ENCODE measurements at places on chromosomes 5 and 9.
A peak's percentile ranks its signal among the peaks of the same experiment; 100 is the strongest.

GRCh38 chr9:17134396-17135294 lies at the start of gene CNTLN:
Gene CNTLN, plus strand, starts transcription at chr9:17135040. Its CDS starts 26 bp downstream, at chr9:17135066.
- H3K4me3 ChIP-seq = peak within 1 kb of the TSS; percentile 91
- H3K27ac ChIP-seq = peak within 1 kb of the TSS; percentile 91
- no peaks in the 10 kb centered on the region for H3K36me3 ChIP-seq
- ATAC-seq = peak; percentile 95
- H3K4me1 ChIP-seq = peaks cover 23% of the 10 kb centered on the region

- H3K27me3 ChIP-seq = no peaks in the 10 kb centered on the region
- H3K27ac ChIP-seq = no peak overlapping the region
- no peak overlapping the region for H3K4me3 ChIP-seq
- peaks cover 12% of the 10 kb centered on the region for H3K36me3 ChIP-seq
- H3K4me1 ChIP-seq = no peaks in the 10 kb centered on the region
These were observed 8.2 kb downstream of the GALNT10 start for GRCh38 chr5:154198611-154199230.

GRCh38 chr9:127869310-127870152 lies 7.9 kb downstream of the AK1 start:
- H3K4me1 ChIP-seq = no peaks in the 10 kb centered on the region
- no peaks in the 10 kb centered on the region for H3K27me3 ChIP-seq
- peaks cover 61% of the 10 kb centered on the region for H3K36me3 ChIP-seq
- H3K4me3 ChIP-seq = no peak overlapping the region
- ATAC-seq = peak; percentile 85

DNA sequence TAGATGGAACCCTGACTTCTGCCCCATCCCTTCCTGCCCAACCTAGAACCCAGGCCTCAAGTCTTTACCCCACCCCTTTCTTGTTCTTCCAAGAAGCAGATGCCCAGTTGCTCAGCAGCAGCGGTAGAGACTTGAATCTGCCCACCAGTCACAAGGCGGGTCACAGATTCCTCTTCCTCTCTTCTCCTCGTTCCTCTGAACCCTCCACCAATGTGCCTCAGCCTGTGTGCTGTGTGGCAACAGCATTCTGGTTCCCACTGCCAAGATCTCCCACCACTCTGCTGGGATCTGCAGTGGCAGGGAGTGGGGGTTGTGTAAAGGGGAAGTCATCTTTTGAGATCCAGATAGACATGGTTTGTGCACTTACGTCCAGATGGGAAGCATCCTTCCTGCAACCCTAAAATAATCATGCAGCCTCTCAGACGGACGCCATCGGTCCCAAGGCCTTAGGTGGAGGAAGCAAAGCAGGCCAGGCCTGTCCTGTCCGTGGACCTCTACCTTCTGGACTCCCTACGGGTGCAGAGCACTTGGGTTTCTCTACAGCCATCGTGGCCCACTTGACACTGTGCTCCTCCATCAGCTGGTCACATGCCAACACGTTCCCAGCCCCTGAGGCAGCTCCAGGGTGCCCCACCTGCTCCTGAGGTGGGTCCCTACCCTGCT lies 7.7 kb upstream of the RPL26L1 start:
- no peak overlapping the region for H3K4me3 ChIP-seq
- peak overlapping the region; percentile 87 for H3K27ac ChIP-seq
- H3K36me3 ChIP-seq = peaks cover 54% of the 10 kb centered on the region

DNA sequence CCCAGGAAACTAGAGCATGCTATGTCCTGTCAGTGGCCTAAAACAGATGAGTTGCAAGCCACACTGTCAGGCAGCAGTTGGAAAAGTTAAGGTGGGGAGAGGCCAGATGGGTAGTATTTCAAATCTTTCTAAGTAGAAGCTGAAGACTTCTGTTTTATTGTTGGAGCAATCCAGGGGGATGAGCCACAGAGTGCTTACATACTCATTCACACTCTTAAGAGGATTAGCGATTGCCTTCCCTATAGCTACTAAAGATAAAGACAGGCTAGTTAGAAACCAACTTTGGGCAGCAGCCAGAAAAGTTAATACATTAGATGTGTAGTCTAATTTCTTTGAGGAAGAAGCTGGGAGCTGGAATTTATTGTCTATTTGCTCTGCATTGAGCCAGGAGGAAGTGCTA lies 61.7 kb upstream of the ELAVL2 start:
- ATAC-seq = no peak
- H3K27me3 ChIP-seq = no peaks in the 10 kb centered on the region

- peaks cover 52% of the 10 kb centered on the region for H3K36me3 ChIP-seq
- H3K27ac ChIP-seq = no peak overlapping the region
- H3K27me3 ChIP-seq = no peaks in the 10 kb centered on the region
- peak; percentile 52 for ATAC-seq
These were observed 21.4 kb downstream of the CMBL start for GRCh38 chr5:10286162-10286861.

GRCh38 chr9:1913631-1914330 lies 101.4 kb upstream of the SMARCA2 start:
- H3K27ac ChIP-seq = no peak overlapping the region
- no peaks in the 10 kb centered on the region for H3K36me3 ChIP-seq
- H3K27me3 ChIP-seq = peaks cover 2% of the 10 kb centered on the region
- H3K4me1 ChIP-seq = no peaks in the 10 kb centered on the region
- no peak for ATAC-seq
- no peak overlapping the region for H3K4me3 ChIP-seq

- H3K4me3 ChIP-seq = no peak overlapping the region
- no peaks in the 10 kb centered on the region for H3K27me3 ChIP-seq
- no peak overlapping the region for H3K27ac ChIP-seq
- no peaks in the 10 kb centered on the region for H3K4me1 ChIP-seq
These were observed 51.0 kb upstream of the MPDZ start for GRCh38 chr9:13330396-13331004.

DNA sequence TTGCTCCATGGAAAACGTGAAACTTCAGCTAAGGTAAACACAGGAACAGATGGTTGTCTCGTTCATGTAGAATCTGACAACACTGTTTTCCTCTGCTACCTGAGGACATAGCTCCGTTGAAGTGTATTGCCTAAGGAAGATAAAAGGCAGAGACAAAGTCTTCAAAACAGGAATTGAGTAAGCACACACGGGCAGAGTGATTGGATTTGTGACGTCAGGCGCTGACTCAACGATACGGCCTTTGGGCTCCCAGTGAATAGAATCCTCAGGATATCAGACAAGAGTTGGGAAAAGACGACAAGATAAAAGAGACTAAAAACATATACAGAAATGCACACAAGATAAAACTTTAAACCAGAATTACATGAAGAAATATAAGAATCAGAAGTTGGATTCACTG lies 787.1 kb upstream of the CTNND2 start:
- no peaks in the 10 kb centered on the region for H3K27me3 ChIP-seq
- H3K27ac ChIP-seq = no peak overlapping the region
- H3K4me1 ChIP-seq = no peaks in the 10 kb centered on the region
- no peak overlapping the region for H3K4me3 ChIP-seq
- H3K36me3 ChIP-seq = no peaks in the 10 kb centered on the region

GRCh38 chr5:31107091-31107518 lies 86.4 kb upstream of the CDH6 start:
- no peak for ATAC-seq
- no peak overlapping the region for H3K4me3 ChIP-seq
- H3K4me1 ChIP-seq = peaks cover 16% of the 10 kb centered on the region
- H3K27ac ChIP-seq = no peak overlapping the region
- H3K36me3 ChIP-seq = no peaks in the 10 kb centered on the region

- H3K36me3 ChIP-seq = no peaks in the 10 kb centered on the region
- H3K27me3 ChIP-seq = peaks cover 84% of the 10 kb centered on the region
- H3K4me1 ChIP-seq = no peaks in the 10 kb centered on the region
- no peak overlapping the region for H3K4me3 ChIP-seq
- ATAC-seq = no peak
These were observed 51.7 kb upstream of the FCN1 start for GRCh38 chr9:134969156-134970045.
